Karpas-422 (cell line): ENCODE measurements at places on chromosomes 11 and 22.

DNA sequence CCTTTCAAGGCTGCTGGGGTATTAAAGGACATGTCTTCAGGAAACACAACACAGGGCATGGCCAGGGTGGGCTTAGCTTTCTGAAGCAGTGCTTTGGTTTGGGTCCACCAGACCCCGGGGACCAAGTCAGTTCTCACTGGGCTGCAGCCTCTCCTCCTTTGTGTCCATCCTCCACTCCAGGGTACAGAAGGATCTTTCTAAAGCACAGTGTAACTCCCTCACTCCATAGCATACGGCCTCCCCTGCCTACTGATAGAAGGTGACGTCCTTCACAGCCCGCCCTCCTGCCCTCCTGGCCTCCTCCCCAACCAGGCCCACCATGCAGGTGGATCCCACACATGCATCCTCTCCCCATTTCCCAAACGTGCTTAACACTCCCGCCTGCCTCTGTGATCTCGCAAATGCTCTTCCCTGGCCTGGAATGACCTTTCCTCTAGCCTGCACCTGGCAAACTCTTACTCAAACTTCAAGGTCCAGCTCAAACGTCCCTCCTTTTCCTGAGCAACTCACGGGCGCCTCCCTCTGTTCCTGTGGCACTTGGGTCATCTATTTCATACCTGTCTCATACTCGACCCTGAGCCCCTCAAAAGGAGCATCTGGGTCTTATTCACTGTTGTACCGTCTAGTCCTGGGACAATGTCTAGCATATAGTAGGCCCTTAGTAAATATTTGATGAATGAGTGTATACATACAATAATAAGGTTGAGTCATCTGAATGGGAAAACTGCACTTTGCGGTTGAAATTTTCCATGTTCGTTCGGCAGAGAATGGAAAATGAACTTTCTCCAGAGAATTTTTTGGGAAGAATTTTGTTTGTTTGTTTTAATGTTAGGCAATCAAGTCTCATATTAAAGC is 187.7 kb downstream of the EFCAB6 start:
- no peak for DNase-seq

- no peak for DNase-seq
These were observed 38.9 kb downstream of the FZD4 start for GRCh38 chr11:86916330-86916729.

DNA sequence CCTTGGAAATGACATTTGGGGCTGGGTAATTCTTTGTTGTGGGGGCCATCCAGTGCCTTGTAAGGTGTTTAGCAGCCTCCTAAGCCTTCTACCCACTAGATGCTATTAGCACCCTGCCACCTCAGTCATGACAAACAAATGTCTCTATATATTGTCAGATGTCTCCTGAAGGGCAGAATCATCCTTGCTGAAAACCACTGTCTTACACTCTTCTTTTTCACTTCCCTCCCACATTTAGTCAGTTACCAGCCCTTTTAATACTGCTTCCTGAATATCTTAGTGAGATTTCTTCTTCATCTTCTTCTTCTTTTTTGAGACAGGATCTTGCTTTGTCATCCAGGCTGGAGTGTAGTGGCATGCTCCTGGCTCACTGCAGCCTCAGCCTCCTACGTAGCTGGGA is 33.1 kb downstream of the TNRC6B start:
- peak; percentile 81 for DNase-seq

GRCh38 chr11:18707811-18708340 is 9.3 kb downstream of the TMEM86A start:
- no peak for DNase-seq

GRCh38 chr11:121033635-121034034 is 9.7 kb downstream of the TBCEL start:
- no peak for DNase-seq

DNA sequence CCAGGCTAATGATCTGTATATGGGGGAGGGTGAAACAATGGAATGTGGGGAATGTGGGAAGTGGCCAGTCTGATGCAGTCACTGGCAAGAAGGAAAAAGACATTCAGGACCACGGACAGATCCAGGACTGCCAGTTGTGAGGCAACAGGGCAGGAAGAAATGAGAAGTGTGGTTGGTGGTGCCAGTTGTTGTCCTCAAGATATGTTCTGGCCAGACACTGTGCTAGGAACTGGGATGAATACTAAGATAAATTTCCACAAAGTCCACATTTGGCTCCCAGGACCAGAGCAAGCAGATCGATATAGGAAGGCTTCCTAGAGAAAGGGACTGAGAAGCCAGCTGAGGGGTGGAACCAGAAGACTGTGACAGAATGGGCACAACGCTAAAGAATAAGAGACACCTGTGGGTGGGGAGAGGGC is 6.8 kb upstream of the TPBGL start:
- DNase-seq, result peak; percentile 70
